ENCODE measurements at places on chromosomes 12 and 14. TPM values are rescaled to one million over a fixed set of nuclear protein-coding genes. Genes with fewer than 3 reads are reported as not detected.

Gene KRT86
- not detected for total RNA-seq

Gene CRIP1
- total RNA-seq, result 2.0 TPM

Gene SRSF9
- total RNA-seq, result 104 TPM

Gene KRT8
- total RNA-seq, result 43.1 TPM

Gene SYCP3
- total RNA-seq, result not detected

Gene ARG2
- total RNA-seq, result 17.0 TPM

Gene CISTR
- not detected for total RNA-seq

Gene MIP
- 0.15 TPM for total RNA-seq

Gene BEGAIN
- total RNA-seq, result 0.05 TPM

Gene ACRBP
- 0.58 TPM for total RNA-seq

- no peak for DNase-seq
These were observed 8.1 kb upstream of the TMED10 start for GRCh38 chr14:75184492-75184891.

- no peak for DNase-seq
These were observed at the start of gene GPR162 for GRCh38 chr12:6821591-6822425. Gene GPR162, plus strand, starts transcription at chr12:6821821. Its CDS starts 2,078 bp downstream, at chr12:6823899.

GRCh38 chr12:116533343-116534251, 25.6 kb upstream of the MAP1LC3B2 start:
- DNase-seq, result no peak

DNA sequence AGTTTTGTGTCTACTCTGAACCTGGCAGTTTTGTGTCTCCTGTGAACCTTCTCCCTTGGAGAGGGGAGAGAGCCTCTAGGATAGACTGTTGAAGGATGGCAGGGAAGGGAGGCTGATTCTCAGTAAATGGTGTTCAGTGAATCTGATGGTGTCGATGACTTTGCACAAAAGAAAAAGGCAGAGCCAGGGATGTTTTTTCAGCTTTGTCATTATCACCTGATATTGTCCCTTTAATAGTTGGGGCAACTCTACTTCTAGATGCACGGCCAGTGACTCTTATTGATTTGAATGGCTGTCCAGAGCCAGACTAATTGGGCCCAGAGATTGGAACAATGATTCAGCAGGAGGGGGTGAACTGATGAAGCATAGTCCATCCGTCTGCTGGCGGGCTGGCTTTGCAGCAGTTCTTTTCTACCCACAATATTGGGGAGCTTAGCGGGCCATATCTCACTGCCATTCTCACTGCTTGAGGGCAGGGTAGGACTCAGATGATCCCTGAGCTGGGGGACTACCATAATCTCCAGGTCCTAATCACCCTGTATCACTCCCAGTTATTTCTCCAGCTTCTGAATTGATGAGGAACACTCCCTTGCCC, 93.1 kb downstream of the ADCK1 start:
- no peak for DNase-seq

DNA sequence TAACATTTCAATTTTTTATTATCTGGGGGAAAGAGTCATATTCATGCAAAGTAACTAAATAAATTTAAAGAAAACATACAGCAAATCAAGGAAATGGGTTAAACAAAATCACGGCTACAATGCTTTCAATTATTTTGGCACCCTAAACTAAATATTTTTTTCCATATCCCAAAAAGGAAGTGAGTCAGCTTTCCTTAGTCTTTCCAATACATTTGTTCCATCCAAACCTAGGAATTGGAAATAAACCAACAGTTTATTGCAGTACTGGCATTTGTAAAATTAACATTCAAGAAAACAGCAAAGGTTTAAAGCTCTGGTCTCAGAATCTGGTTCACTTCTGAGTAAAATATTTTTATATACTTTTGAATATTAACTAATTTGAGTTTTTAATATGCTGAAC, 89.2 kb downstream of the BCL2L14 start:
- DNase-seq, result no peak

DNA sequence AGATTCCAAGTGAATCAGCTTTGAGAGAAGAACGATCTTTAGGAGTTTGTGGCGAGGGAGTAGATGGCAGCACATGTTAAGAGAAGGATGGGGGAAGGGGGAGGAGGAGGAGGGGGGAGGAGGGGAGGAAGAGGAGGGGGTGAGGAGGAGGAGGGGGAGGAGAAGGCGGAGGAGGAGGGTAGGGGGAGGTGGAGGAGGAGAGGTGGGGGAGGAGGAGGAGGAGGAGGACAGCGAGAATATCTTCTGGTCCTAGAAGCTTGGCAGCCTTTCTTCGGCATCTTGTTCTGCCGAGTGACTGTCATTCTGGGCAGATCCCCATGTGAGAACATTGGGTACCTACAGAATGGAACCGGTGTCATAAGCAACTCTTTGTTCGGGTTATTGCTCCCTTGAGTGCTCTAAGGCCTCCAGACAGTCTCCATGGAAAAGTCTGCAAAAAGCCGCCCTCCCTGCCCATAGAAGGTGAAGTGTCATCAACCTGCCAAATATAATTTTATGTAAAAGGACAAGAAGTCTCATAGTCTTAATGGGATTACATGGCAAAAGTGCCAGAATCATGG, 6.9 kb downstream of the RFC5 start:
- no peak for DNase-seq

GRCh38 chr14:74980731-74981461, 21.8 kb upstream of the EIF2B2 start:
- DNase-seq, result no peak

GRCh38 chr14:88541324-88541723, 13.5 kb downstream of the PTPN21 start:
- no peak for DNase-seq

DNA sequence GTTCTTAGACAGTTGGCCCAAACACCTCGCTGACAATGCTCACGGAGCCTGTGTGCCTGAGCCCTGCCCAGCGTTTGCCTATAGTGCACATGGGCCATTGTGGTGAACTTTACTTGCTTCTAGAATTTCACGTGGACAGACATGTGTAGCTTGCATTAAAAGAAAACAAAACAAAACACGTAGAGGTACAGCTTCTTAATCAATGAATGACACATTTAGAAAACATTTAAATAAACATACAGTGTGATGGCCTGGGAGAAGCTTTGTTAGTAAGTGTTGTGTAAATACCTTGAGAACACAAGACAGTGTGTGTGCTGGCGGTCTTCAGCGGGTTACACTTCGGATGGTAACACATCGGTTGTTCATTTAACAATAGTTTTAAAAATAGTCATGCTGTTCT, 38.1 kb downstream of the SMOC1 start:
- DNase-seq, result no peak

GRCh38 chr14:96081767-96082400, 42.7 kb downstream of the C14orf132 start:
- no peak for DNase-seq

- no peak for DNase-seq
These were observed 20.6 kb upstream of the PKP2 start for GRCh38 chr12:32917094-32917611.

DNA sequence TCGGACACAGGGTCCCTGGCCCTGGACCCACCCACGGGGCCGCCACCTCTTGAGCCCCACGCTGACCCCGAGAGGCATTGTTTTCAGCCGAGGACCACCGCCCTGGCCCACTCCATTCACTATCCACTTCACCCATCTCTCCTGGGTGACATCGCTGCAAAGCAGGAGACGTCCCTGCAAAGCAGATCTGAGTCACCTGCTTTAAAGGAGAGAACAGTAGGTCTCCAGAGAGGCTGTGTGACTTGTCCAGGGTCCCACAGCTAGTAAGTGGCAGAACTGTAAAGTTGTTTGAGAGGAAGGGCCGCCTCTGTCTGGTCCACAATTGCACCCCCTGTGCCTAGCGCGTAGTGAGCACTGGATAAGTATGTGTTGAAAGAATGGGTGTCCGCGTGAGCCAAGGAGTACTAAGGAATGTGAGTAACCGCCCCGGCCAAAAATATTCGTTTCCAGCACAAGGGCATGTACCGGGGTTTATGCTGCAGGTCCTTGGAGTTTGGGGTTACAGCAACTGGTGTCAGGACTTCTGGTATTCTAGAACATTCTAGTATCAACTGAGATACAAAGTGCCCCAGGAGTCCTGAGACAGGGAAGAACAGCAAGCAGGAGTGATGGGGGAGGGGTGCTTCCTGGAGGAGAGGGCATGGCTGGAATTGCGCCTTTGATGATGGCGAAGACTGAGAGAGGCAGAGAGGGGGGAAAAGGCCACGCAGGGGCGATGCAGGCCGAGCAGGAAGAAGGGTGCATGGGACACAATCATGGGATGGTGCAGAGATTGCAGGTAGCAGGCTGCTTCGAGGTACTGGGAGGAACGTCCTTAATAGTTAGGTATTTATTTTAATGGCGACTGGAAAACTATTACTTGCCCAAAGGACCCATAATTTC, 91.1 kb downstream of the SCARB1 start:
- DNase-seq, result no peak

DNA sequence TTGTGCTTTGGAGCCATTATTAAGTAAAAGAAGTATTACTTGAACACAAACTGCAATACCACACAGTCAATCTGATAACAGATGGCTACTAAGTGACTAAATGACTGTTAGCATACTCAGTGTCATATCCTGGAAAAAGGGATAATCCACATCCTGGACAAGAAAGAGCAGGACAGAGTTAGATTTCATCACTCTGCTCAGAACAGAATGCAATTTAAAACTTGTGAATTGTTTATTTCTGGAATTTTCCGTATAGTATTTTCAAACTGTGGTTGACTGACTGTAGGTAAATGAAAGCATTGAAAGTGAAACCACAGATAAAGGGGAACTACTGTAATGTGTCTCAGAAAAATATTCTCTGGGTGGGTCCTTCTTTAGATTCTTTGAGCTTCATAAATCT, 458.8 kb downstream of the TMEM117 start:
- DNase-seq, result no peak

- no peak for DNase-seq
These were observed 459.2 kb downstream of the RAD51B start for GRCh38 chr14:68278576-68279436.

DNA sequence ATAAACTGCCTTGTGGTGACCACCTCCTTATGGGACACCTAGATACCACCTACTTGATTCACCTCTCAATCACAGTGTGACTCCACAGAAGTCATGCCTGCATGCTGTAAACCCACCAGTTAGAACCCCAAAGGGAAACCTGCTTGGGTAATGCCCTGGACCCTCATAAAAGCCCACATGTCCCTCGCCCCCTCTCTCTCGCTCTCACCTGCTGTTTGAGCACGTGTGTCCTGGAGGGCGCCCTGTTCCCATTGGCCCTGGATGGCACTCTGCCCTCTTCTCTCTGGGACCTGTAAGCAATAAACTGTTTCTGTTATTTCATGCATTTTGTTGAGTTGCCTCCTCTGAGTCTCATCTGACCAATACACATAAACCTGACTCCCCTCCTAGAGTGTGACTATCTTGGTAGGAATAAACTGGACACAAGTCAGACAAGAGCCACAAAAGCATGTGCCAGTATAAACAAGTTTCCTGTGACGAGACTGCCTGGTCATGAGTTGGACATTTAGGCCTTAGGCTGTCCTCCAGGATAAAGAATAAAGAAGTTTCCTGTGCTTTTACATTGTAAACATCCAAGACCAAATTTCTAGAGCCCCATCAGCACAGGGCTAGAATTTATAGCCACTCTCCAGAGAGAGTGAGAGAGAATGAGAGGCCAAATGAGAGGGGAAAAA, 8.6 kb downstream of the IFI27L2 start:
- DNase-seq, result no peak

GRCh38 chr12:132986885-132987225, 688 bp downstream of the ZNF26 start:
- DNase-seq, result no peak

GRCh38 chr14:105067140-105067968, 2.1 kb upstream of the GPR132 start:
- DNase-seq, result no peak

- no peak for DNase-seq
These were observed at the start of gene PLBD1 for GRCh38 chr12:14567351-14568162. Gene PLBD1, minus strand, starts transcription at chr12:14567883. Its CDS starts 187 bp downstream, at chr12:14567696.

DNA sequence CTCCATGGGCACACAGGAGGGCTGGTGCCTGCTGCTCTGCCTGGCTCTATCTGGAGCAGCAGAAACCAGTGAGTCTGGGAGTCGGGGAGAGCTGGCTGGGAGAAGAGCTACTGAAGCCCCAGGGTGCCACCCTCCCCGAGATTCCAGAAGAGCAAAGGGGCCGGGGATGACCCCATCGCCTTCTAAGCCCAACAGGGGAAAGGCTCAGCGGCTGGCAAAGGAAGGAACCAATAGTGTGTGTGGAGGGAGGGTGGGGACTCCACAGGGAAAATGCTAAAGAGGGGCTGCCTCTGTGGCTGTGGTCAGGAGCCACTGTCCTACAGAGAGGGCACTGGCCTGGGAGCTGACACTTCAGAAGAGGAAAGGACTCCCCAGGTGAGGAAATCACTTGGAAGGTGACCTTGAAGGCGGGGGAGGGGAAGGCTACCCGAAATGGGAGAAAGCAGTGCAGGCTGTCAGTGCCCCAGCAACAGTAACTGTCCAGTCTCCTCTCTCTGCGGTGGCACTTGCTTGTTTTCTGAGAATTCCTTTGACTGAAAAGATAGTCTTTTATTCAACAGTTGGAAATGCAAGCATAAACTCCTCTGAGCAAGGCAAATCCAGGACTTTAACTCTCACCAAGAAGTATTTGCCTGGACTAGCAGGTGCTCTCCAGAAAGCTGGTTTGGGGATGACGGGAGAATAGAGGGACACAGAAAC, 552 bp downstream of the TAPBPL start:
- no peak for DNase-seq
